Chondrocyte (in vitro differentiated cells): ENCODE measurements at places on chromosomes 12 and 14. TPM values are rescaled to one million over a fixed set of nuclear protein-coding genes. Genes with fewer than 3 reads are reported as not detected.

The MMP14 gene
- 486 to 1,030 TPM (median 987 TPM) in 3 replicates for total RNA-seq

The DBX2 gene
- not detected in 3 replicates for total RNA-seq

The SLC10A1 gene
- total RNA-seq, result not detected in 3 replicates

The PPP4R4 gene
- 0.22 TPM in 1 of 3 replicates, not detected in the others for total RNA-seq

The ST8SIA1 gene
- 0.15 to 1.6 TPM (median 1.2 TPM) in 3 replicates for total RNA-seq

The C12orf54 gene
- total RNA-seq, result not detected in 3 replicates

The TTC9 gene
- total RNA-seq, result 1.6 to 2.5 TPM (median 2.4 TPM) in 3 replicates

The VASH1 gene
- 26.0 to 41.8 TPM (median 29.7 TPM) in 3 replicates for total RNA-seq

The RHOJ gene
- total RNA-seq, result 37.1 to 55.1 TPM (median 39.2 TPM) in 3 replicates

The FGF23 gene
- not detected in 3 replicates for total RNA-seq

The ABHD12B gene
- total RNA-seq, result not detected in 3 replicates

The WNT1 gene
- total RNA-seq, result not detected in 3 replicates

The GPX2 gene
- total RNA-seq, result not detected in 3 replicates

The TEX52 gene
- total RNA-seq, result not detected in 3 replicates

The TBX5 gene
- not detected in 3 replicates for total RNA-seq

The CMKLR1 gene
- 31.2 to 74.3 TPM (median 32.9 TPM) in 3 replicates for total RNA-seq

The PA2G4 gene
- 59.8 to 87.1 TPM (median 65.1 TPM) in 3 replicates for total RNA-seq
